Hematopoietic multipotent progenitor cell (in vitro differentiated cells): ENCODE measurements at places on chromosomes 5 and 9.

DNA sequence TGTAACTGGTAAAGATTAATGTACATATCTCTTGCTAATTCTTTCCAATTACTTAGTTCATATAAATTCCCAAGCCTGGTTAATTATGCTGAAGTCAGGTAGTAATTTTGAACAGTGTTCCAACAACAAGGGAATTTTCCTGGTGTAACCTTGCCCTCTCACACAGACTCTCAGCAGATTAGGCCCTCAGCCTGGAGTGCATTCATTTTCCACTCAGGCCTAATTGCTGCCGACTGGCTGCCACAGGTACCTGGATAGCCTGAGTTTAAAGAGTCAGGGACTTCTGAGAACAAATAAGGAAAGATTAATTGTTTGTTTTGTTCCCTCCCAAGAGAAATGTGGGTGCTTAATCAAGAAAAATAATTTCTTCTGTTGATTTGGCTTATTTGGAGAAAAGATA lies 71.4 kb downstream of the PPIC start:
- DNase-seq: no peak

DNA sequence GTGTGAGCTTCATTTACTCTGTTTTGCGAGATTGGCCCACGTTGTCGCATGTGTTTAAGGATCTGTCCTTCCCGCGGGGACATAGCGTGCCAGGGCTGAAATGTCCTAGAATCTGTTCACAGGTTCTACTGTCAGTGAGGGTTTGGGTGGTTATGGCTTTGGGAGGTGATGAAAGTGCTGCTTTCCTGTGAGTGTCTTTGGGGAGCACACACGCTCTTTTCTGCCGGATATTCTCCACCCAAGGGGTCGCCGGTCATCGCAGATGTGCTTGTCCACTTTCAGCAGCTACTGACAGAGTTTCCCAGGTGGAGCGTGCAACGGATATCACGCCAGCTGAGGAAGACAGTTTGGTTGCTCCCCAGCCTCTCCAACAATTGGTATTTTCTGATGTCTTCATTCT lies 32.1 kb downstream of the PROP1 start:
- no peak for DNase-seq

DNA sequence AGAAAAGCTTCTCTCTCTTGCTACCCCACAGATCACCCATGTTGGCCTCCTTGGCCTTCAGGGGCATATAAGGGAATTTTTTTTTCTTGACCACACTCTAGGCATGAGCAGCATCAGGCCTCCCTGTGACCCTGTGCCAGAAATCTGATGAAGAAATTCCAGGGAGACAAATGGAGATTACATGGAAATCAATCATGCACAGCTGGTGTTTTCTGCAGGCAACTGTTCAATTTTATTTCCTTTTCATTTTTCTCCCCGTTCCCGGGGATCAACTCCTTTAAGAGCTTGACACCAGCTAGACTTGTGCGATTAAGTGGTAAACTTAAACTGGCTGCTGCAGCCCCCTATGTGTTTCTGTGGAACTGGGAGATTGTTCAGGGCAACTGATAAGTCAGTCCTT lies 59.3 kb downstream of the GALNT10 start:
- DNase-seq: no peak

- DNase-seq: no peak
Measured at GRCh38 chr5:36885566-36886485, 9.3 kb downstream of the NIPBL start.

DNA sequence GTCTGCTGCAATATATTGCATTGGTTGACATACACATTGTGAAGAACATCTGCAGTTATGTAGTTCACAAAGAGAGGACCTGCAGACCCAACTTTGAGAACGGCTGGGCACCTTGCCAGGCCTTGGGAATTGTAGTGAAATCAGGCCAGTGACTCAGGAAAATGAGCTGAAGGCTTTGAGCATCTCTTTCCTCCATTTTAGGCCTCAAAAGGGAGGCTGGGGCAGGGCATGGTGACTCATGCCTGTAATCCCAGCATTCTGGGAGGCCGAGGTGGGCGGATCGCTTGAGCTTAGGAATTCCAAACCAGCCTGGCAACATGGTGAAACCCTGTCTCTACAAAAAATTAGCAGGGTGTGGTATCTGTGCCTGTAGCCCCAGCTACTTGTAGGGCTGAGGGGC lies 1.4 kb upstream of the IPPK start:
- DNase-seq: peak; percentile 19
